ENCODE measurements at places on chromosomes 1 and 21.

- no peak for DNase-seq
Observed at GRCh38 chr1:21320410-21321108, 30.3 kb upstream of the ECE1 start.

GRCh38 chr1:56077206-56077605, 502.2 kb downstream of the PLPP3 start:
- DNase-seq = no peak

- DNase-seq = no peak
Observed at GRCh38 chr21:34715985-34716596, 47.3 kb downstream of the CLIC6 start.

GRCh38 chr1:203146537-203146936, 19.0 kb downstream of the ADORA1 start:
- DNase-seq = no peak

DNA sequence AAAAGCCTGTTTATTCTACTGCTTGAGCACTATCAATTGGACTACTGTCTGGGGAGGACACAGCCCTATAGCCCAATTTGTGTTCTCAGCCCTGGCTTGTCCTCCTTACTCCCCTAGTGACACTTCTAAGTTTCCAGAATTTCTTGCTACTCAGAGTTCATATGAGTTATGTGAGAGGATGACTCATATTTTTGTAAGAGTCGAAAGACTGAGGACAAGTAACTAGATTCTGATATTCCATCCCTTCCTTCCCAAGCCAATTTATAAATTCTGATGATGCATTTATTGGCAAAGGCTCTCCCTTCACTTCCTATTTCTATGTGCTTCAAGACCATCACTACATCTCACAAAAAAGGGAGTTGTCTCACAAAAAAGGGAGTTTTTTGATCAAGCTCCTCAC, 422.2 kb upstream of the DEPDC1 start:
- no peak for DNase-seq

- DNase-seq = no peak
Observed at GRCh38 chr1:17837233-17838030, 82.3 kb downstream of the ACTL8 start.

- DNase-seq = no peak
Observed at GRCh38 chr1:1627261-1627828, 4.6 kb upstream of the MMP23B start.

- no peak for DNase-seq
Observed at GRCh38 chr21:20254964-20255363, 743.2 kb upstream of the NCAM2 start.

DNA sequence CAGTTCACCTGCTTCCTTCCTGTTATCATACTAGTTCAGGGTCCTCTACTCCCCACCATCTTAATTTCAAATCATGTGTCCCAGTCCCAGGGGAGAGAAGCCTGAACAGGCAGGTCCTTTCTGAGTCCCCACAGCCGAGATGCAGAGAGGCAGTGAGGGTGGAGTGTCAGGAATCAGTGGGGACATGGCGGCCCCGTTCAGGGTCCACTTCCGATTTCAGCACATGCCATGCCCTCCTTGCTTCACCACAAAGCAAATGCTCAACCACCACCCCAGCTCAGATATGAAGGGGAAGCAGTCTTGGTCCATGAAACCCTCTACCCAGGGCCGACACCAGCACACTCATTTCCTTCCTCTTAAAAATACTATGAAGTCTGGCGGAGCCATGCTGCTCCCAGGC, 5.2 kb upstream of the SEMA4A start:
- DNase-seq = no peak

DNA sequence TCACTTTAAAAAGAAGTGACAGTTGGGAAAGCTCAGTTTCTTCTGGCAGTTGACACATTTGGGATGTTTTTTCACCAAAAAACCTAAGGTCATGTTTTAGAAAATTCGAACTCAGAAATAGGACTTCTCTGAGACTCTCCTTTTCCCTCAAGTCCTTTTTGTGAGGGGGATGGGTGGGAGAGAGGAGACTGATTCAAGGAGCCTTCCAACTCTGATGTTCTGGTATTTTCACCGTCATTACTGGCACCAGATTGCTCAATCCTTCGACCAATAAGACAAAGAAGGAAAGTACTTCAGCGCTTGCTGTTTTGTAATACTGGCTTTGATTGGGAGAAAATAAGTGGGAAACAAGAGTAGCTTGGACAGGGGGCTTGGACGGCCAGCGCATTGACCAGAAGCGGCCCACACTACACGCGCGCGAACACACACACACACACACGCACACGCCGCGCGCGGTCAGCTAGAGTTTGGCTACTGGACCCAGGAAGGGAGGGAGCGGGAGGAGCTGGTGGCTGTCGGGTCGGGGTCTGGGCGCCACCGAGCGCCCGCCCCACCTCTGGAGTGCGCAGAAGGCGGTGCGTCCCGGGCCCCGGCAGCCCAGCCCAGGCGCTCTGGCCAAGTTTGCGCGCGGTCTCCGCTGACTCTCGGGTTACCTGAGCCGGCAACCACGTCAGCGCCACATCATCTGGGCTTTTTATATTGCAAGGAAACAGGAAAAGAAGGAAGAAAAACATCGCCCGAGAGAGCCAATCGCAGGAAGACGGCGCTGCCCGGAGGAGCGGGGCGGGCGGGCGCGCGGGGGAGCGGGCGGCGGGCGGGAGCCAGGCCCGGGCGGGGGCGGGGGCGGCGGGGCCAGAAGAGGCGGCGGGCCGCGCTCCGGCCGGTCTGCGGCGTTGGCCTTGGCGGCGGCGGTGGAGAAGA, at the start of gene KCNK1:
Gene KCNK1 (plus strand): TSS at position 855 of the 921 bp plus-strand sequence. CDS start 66 bp downstream, at position 921.
- DNase-seq = no peak

DNA sequence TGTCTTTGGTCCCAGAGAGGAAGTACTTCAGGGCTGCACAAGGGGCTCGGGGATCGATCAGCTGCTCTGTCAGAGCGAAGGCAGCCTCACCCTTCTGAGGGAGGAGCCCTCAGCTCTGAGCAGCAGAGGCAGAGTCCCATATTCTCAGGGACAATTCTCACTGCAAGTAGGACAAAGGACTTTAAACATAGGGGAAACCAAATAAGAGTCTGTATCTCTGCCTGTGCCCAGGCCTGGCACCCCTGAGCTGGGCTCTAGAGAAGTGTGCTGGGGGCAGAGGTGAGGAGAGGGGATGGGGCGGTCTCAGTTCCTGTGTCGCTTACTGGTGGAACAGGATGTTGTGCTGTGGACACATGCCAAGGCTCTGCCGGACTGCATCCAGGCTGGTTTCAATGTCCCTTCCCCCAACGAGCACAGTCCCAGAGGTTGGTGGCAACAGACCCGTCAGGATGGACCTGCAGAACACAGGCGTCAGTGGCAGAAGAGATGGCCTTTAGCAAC, 76.6 kb downstream of the ABCA4 start:
- no peak for DNase-seq

Data from T47D (cell line).